ENCODE measurements at places on chromosomes 11 and 22. TPM values are rescaled to one million over a fixed set of nuclear protein-coding genes. Genes with fewer than 3 reads are reported as not detected.

GRCh38 chr11:43952401-43953342 lies 10.2 kb downstream of the C11orf96 start:
- H3K36me3 ChIP-seq = no peaks in the 10 kb centered on the region
- H3K4me3 ChIP-seq = no peak overlapping the region
- H3K4me1 ChIP-seq = no peaks in the 10 kb centered on the region
- no peak overlapping the region for H3K27ac ChIP-seq

GRCh38 chr22:48045369-48045768 lies 1282.9 kb downstream of the TBC1D22A start:
- no peaks in the 10 kb centered on the region for H3K36me3 ChIP-seq
- no peak overlapping the region for H3K27ac ChIP-seq
- no peak for DNase-seq
- no peaks in the 10 kb centered on the region for H3K27me3 ChIP-seq
- no peaks in the 10 kb centered on the region for H3K4me1 ChIP-seq
- no peak overlapping the region for H3K4me3 ChIP-seq

Gene SLC22A6
- not detected for total RNA-seq

Gene NAGA
- 7.4 TPM for total RNA-seq

- H3K4me1 ChIP-seq = no peaks in the 10 kb centered on the region
- DNase-seq = no peak
- no peaks in the 10 kb centered on the region for H3K36me3 ChIP-seq
- no peak overlapping the region for H3K27ac ChIP-seq
- no peak overlapping the region for H3K4me3 ChIP-seq
These were observed 256.5 kb downstream of the MN1 start for GRCh38 chr22:27545085-27545484.

- H3K27ac ChIP-seq = no peak overlapping the region
- no peaks in the 10 kb centered on the region for H3K27me3 ChIP-seq
- H3K4me1 ChIP-seq = no peaks in the 10 kb centered on the region
- H3K4me3 ChIP-seq = no peak overlapping the region
- DNase-seq = no peak
These were observed 22.6 kb downstream of the PDGFB start for GRCh38 chr22:39221999-39222686.

Gene MUC5AC
- not detected for total RNA-seq

GRCh38 chr11:85783758-85784157 lies 27.2 kb downstream of the SYTL2 start:
- no peaks in the 10 kb centered on the region for H3K27me3 ChIP-seq
- peaks cover 8% of the 10 kb centered on the region for H3K4me1 ChIP-seq
- no peaks in the 10 kb centered on the region for H3K36me3 ChIP-seq
- no peak for DNase-seq

DNA sequence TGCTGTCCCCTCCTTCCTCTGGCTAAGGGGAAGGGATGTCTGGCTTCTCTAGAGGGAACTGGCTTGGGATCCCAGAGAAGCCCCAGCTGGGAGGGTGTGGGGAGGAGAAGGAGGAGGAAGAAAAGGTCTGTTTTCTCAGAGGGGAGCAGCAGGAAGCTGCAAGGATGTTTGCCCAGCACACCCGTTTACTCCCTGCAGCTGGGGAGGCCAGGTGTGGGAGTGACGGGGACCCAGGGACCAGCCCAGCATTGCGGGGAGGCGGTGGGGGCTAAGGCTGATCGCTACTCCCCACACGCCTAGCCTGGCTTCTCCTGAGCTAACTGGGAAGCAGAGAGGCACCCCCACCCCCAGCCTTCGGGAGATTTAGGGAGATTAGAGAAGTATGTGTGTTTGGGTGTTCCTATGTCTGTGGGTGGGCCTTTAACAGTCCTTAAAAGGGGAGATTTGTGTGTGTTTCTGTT lies 3.9 kb downstream of the CREB3L1 start:
- no peak overlapping the region for H3K27ac ChIP-seq
- no peaks in the 10 kb centered on the region for H3K36me3 ChIP-seq
- H3K4me1 ChIP-seq = peaks cover 7% of the 10 kb centered on the region
- H3K4me3 ChIP-seq = no peak overlapping the region
- H3K27me3 ChIP-seq = no peaks in the 10 kb centered on the region
- DNase-seq = no peak

DNA sequence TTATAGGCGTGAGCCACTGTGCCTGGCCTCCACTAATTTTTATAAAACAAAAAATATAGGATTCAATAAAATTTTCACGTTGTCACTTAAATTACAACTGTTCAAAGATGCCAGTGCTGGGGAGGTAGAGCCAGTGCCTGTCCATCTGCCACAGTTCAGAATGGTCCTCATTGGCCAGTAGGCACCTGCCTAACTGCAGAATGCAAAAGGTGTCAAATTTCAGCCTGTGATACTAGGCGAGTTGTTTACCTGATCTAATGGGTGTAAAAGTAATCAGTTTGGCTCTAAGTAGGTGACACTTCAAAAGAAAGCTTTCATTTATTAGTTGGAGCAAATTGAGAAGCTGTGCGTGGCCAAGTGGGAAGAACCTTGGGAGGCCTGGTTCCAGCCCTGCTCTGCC lies 2.4 kb downstream of the SMARCB1 start:
- H3K27ac ChIP-seq = peak overlapping the region; percentile 2
- DNase-seq = no peak
- H3K4me1 ChIP-seq = peaks cover 32% of the 10 kb centered on the region
- peaks cover 28% of the 10 kb centered on the region for H3K36me3 ChIP-seq

DNA sequence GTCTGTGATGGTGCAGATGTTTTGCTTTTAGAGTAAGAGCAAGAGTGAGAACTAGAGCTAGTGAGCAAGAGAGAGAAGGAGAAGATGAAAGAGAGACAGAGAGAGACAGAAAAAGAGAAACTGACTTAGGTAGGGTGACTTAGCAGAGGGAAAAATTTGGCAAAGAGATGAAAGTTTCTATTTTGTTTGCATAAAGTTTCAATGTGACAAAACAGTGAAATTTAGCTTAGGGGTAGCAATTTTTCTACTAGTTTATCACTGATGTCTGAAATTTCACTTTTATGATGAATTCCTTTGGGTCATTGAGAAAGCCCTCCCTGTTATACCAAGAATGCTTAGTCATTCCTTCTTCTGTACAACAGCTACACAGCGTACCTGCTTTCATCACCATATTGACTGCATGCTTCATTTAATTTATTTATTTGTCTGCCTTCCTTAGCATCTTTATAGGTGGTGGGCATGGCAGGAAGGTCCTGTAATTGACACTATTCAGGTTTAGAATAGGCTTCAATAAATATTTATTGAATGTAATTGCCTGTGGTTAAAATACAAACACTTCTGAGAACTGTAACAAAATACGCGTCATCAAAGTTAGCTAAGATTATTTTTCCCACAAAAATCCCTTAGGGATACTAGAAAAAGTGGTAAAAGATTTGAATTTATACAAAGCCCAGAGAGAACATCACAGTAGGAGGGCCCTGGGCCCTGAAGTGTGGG lies 19.9 kb upstream of the CTSC start:
- peaks cover 16% of the 10 kb centered on the region for H3K4me1 ChIP-seq
- no peak for DNase-seq
- no peaks in the 10 kb centered on the region for H3K36me3 ChIP-seq

GRCh38 chr11:117925198-117925925 lies 3.8 kb downstream of the TMPRSS13 start:
- no peaks in the 10 kb centered on the region for H3K27me3 ChIP-seq
- H3K36me3 ChIP-seq = no peaks in the 10 kb centered on the region
- no peak overlapping the region for H3K27ac ChIP-seq
- DNase-seq = no peak
- H3K4me3 ChIP-seq = no peak overlapping the region

Gene TRIM48
- not detected for total RNA-seq

Gene CDC42EP1
- 6.9 TPM for total RNA-seq

Gene MMP7
- total RNA-seq = not detected

GRCh38 chr22:28977481-28977971 lies 84.1 kb downstream of the C22orf31 start:
- H3K36me3 ChIP-seq = no peaks in the 10 kb centered on the region
- peaks cover 46% of the 10 kb centered on the region for H3K4me1 ChIP-seq
- no peaks in the 10 kb centered on the region for H3K27me3 ChIP-seq
- peak overlapping the region; percentile 86 for H3K27ac ChIP-seq

GRCh38 chr11:38296211-38296776 lies 1698.3 kb upstream of the RAG2 start:
- H3K4me1 ChIP-seq = no peaks in the 10 kb centered on the region
- no peaks in the 10 kb centered on the region for H3K27me3 ChIP-seq
- no peak overlapping the region for H3K27ac ChIP-seq
- H3K36me3 ChIP-seq = no peaks in the 10 kb centered on the region
